ENCODE measurements at places on chromosomes 3 and 15.

DNA sequence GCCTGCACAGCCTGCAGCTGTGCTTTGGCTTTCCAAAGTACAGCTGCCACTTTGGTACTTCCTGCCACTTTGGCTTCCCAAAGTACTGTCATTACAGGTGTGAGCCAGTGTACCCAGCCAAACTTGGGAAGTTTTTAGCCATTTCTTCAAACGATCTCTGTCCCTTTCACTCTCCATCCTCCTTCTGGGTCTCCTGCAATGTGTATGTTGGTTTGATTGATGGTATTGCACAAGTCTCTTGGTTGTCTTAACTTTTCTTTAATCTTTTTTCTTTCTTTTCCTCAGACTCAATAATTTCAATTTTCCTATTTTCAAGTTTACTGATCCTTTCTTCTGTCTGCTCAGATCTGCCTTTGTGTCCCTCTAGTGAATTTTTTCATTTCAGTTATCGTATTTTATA, 99.3 kb upstream of the CFAP20DC start:
- DNase-seq = no peak

DNA sequence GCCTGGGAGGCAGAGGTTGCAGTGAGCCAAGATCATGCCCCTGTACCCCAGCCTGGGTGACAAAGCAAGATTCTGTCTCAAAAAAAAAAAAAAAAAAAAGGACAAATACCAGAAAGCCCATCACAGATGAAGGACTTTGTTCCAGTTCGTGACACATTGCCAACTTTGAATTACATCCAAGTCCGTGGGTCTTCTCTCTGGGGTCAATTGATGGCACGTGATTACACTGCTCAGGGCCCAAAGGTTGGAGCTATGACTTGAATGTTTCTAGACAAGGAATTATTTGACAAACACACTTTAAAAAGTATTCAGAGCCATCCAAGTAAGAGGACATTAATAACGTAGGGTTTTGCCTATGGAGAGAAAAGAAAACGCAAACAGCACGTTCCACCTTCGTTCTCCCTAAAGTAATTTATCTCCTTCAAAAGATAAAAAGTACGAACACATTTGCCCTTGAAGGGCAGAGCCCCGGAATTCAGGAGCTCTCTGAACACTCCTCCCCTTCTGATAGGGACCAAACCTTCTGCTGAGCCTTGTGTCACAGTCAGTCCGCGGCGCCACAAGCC, 31.3 kb upstream of the ST3GAL6 start:
- DNase-seq = no peak

- no peak for DNase-seq
Observed at GRCh38 chr3:34207806-34208205, 409.4 kb downstream of the PDCD6IP start.

DNA sequence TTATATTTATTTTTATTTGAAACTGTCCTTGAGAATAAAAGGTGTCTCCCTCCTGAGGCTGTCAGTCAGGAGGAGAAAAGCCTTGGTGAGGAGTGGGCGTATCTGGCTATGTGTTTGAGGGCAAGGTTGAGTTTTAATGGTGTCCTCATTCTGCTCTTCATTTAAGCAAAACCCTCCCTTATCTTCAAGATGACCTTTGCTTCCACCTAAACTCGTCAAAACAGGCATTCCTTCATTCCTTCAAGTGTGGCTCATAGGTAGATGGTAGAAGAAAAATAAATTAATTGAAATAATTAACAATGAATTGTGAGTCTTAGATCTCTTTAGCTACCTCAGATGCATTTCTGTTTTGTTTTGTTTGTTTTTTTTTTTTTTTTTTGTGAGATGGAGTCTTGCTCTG, 39.4 kb upstream of the ATOSA start:
- no peak for DNase-seq

DNA sequence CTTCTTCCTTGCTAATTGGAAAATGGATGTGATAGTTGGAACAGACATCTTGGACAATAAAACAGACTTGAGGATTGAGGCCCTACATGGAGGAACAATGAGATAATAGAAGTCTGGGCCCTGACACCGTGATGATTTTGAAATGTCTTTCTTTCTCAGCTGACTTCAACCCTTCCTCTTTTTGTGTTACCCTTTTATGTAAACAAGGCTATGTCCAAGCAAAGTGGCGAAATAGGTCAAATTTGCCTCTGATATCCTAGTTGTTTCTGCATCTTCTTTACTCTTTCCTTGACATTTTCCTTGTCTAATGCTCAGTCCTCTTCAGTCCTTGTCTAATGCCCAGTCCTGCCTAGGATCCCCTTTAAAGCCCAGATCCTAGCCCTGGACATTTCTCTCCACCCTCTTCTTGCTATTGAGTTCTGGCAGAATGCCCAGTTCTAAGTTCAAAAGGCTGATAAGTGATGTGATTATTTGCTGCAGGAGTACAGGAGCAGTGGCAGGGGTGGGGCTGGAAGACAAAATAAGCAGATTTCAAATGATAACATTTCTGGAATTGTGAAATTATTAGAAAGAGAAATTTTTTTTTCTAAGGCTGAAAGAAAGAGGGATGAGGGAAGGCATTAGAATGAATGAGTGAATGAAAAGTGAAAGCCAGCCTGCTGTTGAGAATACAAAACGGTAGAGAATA, 6.5 kb upstream of the VPS8 start:
- no peak for DNase-seq

- DNase-seq = no peak
Observed at GRCh38 chr3:141401573-141402475, 33.5 kb downstream of the ZBTB38 start.

GRCh38 chr3:54169524-54169923, 47.2 kb downstream of the CACNA2D3 start:
- no peak for DNase-seq

GRCh38 chr3:76735152-76735551, 304.7 kb upstream of the ROBO2 start:
- DNase-seq = no peak

DNA sequence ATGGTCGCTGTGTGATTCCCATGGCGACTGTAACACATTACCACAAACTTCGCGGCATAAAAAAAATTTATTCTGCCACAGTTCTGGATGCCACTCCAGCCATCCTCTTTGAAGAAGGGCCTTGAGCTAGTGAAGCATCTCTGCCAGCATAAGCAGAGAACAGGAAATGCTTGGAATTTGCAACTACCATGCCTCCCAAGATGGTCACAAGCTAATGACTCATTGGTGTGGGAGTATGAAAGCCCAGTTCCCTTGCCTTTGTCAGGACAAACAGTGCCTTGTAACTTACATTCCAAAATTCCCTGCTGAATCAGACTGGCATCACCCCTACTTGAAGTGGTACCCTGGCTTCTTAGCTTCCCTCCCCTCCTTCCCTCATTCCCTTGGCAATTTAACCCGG, 129.7 kb downstream of the PROS1 start:
- DNase-seq = no peak

DNA sequence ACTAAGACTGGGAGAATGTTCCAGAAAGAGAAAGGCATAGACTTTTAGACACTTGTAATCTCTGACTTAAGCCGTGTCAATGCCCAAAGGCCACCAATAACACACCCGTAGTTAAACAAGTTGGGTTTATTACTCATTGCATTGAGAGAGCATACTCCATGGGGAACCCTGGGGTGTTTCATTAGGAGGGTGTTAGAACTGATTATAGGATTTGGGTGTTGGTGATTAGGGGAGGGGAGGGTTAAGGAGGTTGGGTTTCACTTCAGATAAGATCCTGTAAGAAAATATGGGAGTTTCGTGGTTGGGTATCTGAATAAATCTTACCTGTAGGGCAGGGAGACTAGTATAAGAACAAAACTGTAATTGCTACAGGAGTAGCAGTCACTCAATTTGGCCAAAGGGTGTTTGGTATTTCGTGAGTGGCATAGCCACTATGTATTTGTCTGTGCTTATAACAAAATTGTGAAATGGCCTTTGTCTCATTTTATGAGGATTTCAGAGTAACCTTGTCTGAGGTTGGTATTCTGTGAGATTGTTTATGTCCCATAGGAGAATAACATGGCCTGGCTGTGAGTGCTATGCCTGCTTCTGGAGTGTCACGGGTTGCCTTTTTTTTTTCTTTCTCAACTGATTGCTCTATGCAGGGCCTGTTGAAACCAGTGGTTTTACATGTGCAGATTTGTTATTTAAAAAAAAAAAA, 2.9 kb downstream of the HACD3 start:
- DNase-seq = no peak

DNA sequence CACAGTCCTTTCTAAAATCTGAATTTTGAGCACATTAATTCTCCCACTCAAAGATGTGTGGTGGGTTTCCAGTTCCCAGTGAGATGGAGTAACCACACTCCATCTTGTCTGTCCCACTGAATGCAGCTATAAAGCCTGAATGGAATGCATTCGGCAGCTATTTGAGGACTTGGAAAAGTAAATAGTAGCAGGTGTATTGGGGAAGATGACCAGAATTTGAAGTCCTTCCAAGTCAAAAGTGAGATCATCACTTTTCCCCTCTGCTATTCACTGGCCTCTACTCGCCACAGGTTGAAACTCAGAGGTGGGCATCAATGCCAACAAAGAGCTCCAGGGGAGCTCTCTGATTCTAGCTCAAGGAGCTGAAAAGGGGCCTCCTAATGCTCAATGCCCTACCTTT, 8.1 kb upstream of the GNB5 start:
- no peak for DNase-seq

DNA sequence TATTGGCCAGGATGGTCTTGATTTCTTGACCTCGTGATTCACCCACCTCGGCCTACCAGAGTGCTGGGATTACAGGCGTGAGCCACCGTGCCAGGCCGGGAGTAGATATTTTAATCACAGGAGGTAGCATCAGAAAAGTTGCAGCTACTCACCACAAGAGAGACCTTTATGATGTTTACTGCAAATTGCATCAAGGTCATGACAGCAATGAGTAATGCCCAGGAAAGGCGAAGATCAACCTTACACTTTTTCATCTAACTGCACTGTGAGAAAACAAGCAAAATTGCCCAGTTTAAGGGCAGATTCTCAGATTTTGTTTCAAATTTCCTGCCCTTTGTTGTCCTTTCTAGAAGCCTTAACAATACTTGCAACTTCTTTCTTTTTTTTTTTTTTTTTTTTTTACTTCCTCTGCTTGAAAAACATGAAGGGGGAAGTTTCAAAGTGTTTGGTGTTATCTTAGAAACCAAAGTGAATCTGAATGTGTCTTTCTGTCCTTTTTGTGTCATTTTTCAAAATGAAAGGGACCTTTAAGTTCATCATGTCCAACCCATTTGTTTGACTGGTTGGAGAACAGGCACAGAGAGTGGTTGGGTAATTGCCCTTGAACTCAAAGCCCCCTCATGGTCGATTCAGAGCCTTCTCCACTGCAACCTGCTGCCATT, 25.0 kb downstream of the TGFBR2 start:
- DNase-seq = no peak

GRCh38 chr15:25053000-25053815, 98.4 kb downstream of the SNRPN start:
- DNase-seq = no peak

DNA sequence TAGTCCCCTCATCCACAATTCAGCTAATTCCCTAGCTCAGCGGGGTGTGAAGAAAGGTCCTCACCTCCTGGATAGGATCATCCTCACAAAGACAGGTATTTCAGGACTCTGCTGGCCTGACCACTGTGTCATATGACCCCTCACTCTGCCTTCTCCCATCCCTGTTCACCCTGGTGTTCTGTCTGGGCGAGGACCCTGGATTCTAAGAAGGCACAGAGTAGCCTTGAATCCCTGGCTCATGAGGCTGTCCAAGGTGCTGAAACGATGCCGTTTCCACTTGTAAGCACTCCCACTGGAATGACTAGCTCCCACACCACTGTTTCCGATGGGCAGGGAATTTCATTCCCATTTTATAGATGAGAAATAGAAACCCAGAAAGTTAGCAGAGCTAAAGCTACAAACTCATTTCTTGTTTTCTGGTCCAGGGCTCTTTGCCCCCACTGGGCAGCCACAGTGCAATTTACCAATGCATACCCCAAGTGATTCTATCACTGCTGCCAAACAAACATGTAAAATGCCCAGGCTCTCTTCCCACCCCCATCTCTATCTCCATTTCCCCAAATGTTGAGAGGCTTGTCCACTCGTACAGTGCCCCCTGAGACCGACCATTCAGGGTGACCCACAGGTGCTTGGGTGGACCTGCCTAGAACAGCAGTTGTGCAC, 83.2 kb downstream of the RAB11A start:
- no peak for DNase-seq

DNA sequence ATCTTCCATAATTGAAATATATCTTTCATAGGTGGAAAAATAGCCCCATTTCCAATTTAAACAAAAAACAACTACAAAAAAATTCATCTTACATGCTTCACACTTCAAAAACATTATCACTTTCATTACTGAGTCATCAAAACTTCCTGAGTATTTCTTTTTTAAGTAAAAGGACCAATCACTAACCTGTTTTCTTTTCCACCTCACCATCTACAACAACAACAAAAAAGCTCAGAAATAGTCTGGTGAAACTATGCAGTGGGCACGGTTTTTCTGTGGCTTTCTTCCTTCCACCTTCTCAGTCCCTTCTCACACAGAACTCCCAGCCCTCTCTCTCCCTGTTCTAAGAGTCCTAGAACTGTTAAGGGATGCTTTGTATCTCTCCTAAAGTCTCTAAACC, 20.3 kb upstream of the TNIK start:
- no peak for DNase-seq

- DNase-seq = no peak
Observed at GRCh38 chr3:53267766-53268165, 11.9 kb upstream of the TKT start.

DNA sequence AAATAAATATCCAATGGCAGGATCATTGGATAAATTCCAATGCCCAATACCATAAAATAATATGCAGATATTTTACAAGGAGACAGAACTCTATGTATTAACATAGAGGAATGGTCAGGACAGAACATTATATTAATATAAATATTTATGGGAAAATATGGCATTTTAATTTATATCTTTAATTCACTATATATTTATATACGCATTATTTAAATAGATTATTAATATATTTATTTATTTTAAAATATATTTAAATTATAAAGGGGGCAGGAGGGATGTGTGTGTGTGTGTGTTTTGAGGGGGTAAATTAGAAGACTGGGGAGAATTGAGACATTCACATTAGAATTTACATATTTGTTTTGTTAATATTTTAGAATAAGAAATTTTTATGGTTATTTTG, 31.6 kb upstream of the CNTN3 start:
- DNase-seq = no peak

DNA sequence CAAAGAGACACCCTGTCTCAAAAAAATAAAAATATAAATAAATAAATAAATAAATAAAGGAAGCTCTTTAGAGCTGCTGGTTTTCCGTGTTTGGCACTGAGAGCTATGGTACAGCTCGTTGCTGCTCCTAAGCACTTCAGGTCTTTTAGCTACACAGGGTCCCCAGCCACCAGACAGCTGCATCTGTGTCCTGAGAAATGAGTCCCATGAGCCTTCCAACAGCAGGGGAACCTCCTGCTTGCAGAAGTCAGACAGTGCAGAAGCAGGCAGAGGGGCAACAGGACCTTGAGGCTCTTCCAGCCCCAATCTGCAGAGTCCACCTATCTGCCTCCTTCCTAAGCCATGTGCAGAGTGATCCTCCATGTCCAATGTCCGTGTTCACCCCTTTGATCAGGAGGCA, 159.0 kb downstream of the SV2B start:
- no peak for DNase-seq

GRCh38 chr15:87758794-87759418, 497.6 kb downstream of the NTRK3 start:
- no peak for DNase-seq

Measured in stimulated activated CD8-positive, alpha-beta memory T cell treated with anti-CD3 and anti-CD28 coated beads, Interleukin-2, amount 100 ng/mL, for 1 hour (primary cell).